Fibroblast of lung (primary cell): ENCODE measurements at places on chromosomes 2 and 18.

- peak; percentile 68 for DNase-seq
These were observed 800.8 kb upstream of the ID2 start for GRCh38 chr2:7881063-7881462.

- no peak for DNase-seq
These were observed 74.0 kb downstream of the ESCO1 start for GRCh38 chr18:21526463-21526862.

DNA sequence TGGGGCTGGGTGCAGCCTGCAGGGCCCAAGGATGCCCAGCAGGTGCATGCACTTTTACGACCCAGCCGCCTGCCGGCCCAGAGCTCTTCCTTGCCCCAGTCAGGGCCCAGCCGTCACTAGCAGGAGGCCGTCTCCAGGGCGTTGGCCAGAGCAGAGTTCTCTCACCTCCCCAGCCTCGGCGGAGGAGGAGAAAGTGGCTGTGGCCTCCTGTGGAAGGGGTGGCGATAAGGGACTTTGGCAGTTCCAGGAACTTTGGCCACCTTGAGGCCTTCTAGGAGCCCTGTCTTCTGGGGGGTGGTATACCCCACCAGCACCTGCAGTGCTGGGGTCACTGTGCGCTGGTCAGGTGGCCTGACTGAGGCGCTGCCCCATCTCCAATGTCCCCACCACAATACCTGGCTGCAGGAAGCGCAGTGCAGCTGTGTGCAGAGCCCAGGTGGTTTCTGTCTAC is 22.0 kb downstream of the NPPC start:
- DNase-seq = no peak

DNA sequence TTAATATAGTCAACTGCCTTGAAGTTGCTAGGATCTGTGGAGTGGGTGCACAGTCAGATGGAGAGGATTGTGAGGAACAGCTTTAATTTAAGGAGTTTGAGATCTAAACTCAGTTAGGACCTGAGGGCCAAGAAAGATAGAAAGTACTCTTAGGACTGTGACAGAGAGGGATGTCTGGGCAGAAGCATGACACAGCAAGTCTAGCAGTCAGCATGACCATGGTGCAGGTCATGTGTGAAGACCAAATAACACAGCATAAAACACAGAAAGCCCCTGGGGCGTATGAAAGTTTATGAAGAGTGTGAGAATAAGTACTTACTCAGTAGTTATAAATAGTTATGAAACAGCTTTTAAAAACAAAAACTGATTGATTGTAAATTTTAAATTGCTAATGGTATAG is 107.2 kb downstream of the GALNT1 start:
- no peak for DNase-seq

DNA sequence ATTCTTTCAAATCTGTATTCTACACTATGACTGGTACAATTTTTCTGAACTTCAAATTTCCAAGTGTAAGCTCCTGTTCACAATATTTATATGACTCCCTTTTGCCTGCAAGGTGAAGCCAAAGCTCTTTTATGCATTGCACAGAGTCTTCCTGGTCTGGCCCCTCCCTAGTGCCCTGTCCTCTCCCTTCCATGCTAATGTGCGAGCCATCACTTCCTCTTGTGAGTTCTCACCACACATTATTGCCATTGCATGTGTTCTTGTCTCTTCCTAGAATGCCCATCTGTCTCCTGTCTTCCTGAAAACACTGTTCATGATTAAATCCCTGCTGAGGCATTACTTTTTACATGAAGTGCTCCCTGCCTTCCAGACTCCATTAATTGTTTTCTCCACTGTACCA is 169.9 kb downstream of the MC4R start:
- DNase-seq = no peak

- DNase-seq = peak; percentile 42
These were observed 227.7 kb downstream of the RND3 start for GRCh38 chr2:150259746-150260145.

DNA sequence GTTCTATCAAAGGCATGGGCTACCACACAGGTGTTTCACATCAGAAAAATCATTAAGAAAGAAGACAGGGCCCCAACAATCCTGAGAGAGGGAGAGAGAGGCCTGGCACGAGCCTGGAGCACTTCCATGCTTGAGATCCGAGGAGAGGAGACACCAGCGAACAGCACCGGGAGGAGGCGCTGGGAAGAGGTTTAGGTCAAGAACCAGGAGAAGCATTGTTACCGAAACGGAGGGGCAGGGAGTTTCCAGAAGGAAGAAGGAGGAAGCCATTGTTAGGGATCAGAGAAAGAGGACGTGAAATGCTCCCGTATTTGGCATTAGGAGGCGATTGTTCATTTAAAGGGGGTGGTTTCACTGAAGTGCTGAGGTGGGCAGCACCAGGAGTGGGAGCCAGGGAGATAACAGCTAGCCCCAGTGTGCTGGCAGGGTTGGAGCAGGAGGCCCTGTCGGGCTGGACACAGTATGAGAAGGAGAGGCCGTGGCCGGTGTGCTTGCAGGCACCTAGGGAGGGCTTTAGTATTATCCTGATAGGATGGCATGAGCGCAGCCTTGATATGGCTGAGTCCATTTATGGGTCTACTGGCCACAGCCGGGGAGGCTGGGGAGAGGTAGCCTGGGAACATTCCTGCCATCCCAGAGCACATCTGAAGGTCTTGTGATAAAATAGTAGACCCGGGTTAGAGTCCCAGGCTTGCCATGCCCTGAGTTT is 244.9 kb downstream of the KLHL29 start:
- DNase-seq = no peak

GRCh38 chr18:45749918-45750689 is 26.1 kb downstream of the SLC14A1 start:
- DNase-seq = no peak

GRCh38 chr18:23627321-23627720 is 35.4 kb downstream of the ANKRD29 start:
- peak; percentile 91 for DNase-seq

DNA sequence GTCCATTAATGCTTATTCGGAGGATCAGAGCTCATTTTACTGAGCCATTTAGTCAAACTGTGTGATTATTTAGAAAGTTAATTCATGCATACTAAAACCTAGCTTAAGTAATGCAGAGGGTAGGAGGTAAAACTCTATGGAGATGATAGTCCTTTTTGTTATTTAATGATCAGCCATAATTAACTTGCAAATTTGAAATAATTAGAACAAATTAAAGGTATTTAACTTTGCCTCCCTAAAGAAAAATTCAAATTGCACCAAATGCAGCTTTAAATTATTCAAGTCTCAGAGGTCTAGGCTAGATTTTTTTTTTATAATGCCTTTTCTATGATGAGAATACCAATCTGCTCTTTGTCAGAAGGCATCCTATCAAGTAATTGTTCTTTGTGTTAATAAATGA is 310.9 kb downstream of the KIAA1328 start:
- DNase-seq = no peak

DNA sequence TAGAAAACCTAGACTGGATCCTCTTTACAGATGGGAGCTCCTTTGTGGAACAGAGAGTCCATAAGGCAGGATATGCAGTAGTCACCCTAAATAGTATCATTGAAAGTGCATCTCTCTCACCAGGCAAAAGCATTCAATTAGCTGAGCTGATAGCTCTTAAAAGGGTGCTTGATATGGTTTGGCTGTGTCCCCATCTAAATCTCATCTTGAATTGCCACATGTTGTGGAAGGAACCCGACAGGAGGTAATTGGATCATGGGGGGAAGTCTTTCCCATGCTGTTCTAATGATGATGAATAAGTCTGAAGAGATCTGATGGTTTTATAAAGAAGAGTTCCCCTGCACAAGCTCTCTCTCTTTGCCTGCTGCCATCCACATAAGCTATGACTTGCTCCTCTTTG is 96.2 kb upstream of the RMP24 start:
- no peak for DNase-seq

- DNase-seq = no peak
These were observed 209.9 kb downstream of the LNPK start for GRCh38 chr2:175792199-175792598.

DNA sequence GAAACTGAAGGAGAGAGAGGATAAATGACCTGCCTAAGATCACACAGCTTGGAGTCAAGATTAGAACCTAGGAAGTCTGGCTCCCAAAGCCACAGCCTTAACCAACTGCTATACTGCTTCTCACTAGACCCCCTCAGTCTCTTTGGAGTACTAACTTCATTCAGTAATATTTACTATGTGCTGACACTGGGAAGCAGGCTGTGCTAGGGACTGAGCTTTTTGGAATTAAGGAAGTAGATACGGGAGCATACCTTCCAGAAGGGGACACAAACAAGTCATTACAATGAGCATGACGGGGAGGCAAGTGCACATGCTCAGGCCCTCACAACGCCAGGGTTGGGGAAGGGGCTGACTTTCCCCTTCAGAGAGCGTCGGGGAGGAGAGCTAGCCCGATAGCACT is 97.7 kb downstream of the INO80D start:
- DNase-seq = no peak

DNA sequence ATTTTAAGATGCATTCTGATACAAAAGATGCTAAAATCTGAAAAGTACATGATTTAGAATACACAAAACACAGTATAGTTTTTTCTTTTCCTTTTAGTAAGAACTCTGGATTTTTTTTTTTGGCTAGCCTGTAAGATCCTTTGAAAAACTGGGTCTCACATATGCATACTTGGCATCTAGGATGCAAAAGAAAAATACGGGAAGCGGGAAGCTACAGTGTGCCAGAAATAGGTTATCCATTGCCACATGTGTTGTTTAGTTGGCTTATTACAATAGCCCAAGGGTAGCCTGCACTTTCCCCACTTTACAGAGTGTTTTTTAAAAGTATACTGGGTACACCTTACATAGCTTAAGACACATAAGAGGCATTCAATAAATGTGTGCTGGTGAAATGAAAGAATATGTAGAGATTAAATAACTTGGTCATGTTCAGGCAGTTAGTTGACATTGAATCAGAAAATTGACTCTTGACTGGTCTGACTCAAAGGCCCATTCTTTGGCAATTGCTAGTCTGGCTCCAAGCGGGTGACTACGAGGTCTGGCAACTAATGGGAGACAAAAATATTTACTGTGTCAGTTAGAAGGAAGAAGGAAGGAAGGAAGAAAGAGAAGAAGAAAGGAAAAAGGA is 286.8 kb upstream of the TRIB2 start:
- DNase-seq = peak; percentile 71

DNA sequence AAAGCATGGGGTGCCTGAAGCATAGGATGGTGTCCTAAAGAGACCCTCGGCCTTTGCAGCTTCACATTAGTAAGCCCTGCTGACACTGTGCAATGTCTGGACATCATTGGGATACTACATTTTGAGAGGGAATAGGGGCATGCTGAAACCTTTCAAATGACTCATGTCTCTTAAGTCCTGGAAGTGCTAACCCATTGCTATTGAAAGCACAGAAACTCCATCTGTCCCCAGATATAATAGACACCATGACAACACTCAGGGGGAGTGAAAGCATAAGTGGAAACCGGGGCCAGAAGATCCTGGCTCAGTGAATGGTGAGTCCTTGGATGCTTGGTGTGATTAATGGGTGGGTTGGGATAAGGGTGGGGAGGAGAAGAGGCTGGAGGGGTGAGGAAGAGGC is 595.5 kb upstream of the ID2 start:
- DNase-seq = peak; percentile 16

GRCh38 chr2:231391981-231392380 is 3.5 kb upstream of the B3GNT7 start:
- DNase-seq = no peak

DNA sequence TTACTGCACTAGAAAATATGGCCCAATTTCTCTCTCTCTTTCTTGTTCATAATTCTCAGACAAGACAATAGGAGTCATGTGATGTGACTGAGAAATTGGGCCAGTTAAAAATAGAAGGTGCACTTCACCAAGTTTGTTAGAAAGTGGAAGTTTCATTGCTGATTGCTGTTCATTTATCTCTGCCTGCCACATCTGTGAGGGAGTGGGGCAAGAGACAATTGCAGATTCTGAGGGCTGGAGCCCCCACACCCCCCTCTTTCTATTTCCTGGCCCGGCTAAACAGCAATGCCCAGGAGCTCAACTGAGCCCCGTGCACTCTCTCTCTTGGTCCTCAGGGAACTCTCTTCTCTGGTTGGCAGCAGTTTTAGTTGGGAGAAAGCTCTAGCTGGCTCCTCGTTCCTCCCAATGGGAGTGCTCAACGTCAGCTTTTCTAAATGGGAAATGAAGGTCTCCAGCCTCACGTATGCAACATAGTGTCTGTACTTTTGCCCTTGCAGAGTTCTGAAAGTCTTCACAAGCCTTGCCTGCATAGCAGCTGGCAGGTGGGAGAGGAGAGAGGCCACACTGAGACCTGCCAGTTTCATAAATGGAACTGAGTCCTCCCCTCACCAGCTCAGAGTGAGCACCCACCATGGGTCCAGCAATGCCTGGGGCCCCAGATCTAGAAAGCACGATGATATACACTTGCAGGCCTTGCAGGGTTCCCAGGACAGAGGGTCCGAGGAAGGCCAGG is 115.7 kb downstream of the MYCN start:
- no peak for DNase-seq

GRCh38 chr18:31942291-31942998 is 483 bp downstream of the TRAPPC8 start:
- peak; percentile 37 for DNase-seq

GRCh38 chr18:51068105-51068504 is 38.1 kb downstream of the SMAD4 start:
- peak; percentile 83 for DNase-seq
